ENCODE measurements at places on chromosomes 6 and 20.

- DNase-seq: peak; percentile 88
Observed at GRCh38 chr6:30914076-30914853, at the start of gene VARS2. VARS2 (plus strand) TSS chr6:30914238; CDS start chr6:30914837, 599 bp downstream.

GRCh38 chr6:35176301-35177024 lies 35.3 kb upstream of the TCP11 start:
- DNase-seq: peak; percentile 36

- no peak for DNase-seq
Observed at GRCh38 chr6:75600768-75601167, 912 bp upstream of the SENP6 start.

DNA sequence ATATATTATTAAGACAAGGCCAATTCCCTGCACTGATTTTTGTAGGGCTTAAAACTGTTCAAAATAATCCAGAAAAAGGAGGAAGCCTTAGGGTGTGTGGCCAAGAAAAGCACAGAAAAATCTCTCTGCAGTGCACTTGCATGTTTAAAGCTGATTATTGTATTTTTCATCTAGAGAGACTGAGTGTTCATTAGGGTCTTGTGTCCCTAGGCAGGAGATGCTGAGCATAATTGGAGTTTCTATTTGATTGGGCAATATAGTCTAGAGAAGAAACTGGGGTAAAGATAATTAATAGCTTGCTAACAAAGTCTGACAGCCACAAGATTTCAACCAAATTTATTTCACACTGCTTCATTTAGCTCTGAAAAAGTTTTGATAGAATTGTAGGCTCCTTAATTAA lies 2.4 kb downstream of the FLRT3 start:
- no peak for DNase-seq

DNA sequence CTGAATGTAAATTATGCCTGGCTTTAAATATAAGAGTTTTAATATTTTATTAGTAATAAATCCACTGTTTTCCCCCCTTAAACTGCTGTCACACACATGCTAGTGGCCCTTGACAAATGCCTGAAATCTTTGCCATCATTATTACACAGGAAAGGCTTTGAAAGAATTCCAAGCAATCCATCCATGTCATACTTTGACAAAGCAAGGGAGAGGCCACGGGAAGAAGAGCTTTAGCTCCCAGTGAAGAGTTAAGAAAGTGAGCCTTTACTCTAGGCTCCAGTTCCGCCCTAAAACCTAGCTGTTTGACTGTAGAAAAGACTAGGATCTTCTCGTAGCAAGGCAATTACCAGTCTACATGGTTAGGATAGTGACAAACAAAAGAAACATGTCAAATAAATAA lies 147.9 kb downstream of the GMDS start:
- no peak for DNase-seq

DNA sequence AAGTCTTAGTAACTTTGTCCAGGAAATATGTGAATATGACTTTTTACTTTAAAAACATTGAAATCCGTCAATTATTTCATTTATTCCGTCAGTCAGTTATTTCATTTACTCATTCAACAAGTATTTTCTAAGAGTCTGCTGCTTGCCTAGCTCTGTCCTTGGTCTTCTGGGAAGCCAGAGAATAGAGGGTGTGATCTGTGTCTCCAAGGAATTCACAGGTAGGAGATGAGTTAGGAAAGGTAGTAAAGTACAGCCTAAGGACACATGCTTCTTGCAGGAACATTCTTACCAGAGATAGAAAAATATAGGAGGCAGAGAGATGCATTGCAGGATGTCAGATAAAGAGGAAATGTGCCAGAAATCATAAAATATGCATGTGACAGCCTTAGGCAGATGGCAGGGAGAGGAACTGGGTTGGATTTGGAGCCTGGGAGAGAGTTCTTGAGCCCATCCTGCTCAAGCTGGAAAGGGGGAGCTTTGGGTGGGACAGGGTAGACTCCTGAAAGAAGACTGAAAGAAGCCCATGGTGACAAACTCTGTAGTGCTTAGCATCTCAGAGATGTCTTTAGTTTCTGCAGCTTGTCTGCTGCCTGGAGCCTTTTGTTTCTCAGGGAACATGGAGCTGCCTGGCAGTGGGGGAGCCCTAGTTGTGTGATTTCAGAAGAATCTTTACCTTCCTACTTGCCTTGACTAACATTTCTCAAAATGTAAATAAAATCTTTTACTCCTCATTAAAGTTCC lies 3.5 kb downstream of the SH3BGRL2 start:
- no peak for DNase-seq

- no peak for DNase-seq
Observed at GRCh38 chr6:146840216-146840615, 241.4 kb downstream of the ADGB start.

DNA sequence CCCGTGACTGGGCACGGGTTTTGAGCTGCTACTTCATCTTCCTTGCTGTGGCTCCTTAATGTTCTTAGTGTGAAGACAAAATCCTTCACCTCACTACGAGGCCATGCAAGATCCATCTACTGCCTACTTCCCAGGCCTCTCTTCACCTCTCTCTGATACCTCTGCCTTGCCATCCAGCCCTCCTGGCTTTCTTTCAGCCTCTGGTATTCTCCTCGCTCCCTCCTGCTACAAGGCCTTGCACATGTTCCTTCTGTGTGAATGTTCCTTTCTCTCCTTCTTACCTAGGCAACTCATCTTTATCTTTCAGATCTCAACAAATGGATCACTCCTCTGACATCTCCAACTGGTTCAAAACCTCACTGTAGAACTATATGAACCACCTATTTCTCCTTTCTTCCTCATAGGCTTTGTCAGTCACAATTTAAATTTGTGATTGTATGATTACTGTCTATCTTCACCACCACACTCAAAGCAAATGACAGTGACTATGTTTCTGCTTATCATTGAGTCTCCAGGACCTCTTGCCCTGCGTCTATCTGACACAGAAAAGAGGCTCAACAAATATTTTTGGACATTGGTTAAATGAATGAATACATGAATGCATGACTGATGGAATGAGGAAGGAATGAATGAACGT lies 19.8 kb downstream of the HEY2 start:
- no peak for DNase-seq

GRCh38 chr6:90656325-90656724 lies 69.5 kb upstream of the MAP3K7 start:
- no peak for DNase-seq

DNA sequence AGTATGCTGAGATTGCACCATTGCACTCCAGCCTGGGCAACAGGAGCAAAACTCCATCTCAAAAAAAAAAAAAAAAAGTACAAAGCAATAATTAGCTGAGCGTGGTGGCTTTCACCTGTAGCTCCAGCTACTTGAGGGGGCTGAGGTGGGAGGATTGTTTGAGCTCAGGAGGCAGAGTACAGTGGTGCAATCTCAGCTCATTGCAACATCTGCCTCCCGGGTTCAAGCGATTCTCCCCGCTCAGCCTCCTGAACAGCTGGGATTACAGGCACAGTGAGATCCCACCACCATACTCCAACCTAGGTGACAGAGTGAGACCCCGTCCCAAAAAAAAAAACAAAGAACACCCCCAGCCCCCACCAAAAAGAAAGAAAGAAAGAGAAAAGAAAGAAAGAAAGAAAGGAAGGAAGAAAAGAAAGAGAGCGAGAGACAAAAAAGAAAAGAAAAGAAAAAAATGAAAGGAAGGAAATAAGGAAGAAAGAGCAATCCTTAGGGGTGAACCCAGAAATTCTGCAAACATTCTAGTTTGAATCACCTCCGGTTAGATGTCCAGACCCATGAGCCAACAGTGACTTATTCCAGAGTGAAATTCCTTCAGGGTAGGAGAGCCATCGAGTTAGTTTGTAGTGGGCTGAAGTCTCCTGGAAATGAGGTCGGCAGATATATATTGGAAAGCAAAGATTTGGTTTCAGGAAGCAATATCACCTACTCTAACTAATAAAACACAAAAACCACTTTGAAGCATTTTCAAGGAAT lies 3.2 kb upstream of the RIPOR3 start:
- peak; percentile 21 for DNase-seq

DNA sequence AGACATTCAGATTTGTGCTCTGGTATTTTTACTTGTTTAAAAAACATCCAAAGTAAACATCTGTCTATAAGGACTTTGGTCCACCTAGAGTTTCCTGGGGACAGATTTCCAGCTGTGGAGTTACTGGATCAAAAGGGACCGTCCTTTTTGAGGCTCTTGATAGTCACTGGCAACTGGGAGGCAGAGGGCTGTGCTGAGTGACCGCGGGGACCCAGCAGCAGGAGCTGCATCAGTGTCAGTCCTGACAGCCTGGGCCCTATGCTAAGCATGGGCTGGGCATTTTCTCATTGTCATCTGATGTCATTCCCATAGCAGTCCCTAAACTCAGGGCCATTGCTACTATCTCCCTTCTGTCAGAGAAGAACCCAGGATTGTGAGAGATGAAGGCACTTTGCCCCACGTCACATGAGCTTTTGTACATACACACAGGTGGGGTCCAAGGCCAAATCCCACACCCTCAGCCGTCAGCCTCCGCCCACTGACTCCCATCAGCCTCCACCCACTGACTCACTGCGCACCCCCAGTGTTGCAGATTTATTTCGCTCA lies 293.8 kb downstream of the TAF4 start:
- no peak for DNase-seq

DNA sequence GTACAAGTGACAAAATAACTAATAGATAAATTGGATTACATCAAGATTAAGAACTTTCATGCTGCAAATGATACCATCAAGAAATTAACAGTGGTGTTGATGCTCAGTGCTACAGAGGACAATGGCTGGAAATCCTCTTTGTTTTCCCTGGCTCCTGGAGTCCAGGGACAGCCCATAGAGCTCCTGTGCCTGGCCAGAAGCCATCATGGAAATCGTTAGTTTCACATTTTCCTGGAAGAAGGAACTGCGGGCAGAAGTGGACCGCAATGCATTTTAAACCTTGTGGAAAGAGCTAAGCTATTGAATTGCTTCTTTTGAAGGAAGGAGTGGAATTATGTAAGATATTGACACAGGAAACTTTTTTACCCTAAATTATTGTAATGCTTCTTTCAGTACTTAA lies 276.0 kb downstream of the GJA1 start:
- DNase-seq: no peak

- peak; percentile 68 for DNase-seq
Observed at GRCh38 chr20:45036044-45036755, 64.7 kb downstream of the KCNS1 start.

GRCh38 chr20:17273717-17274116 lies 46.9 kb downstream of the PCSK2 start:
- no peak for DNase-seq

DNA sequence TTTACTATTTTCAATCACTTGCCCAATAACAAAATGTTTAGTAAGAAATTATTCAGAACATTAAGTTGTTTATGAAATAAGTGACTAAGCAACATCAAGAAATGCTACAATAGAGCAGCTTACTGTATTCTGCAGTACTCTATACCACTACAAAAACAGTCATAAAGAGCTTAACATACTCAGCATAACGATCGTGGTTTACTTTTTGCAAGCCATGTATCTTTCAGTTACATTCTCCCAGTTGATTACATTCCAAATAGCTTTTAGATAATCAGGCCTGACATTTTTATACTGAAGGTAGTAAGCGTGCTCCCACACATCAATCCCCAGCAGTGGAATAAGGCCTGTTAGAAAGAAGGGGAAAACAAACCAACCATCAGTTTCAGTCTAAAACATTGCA lies 10.7 kb downstream of the SOD2 start:
- DNase-seq: no peak

- no peak for DNase-seq
Observed at GRCh38 chr6:36908747-36909146, 23.0 kb downstream of the C6orf89 start.

GRCh38 chr6:84033523-84034451 lies at the start of gene MRAP2:
MRAP2 (plus strand) TSS chr6:84033772; CDS start chr6:84055319, 21,547 bp downstream.
- peak; percentile 4 for DNase-seq

GRCh38 chr20:52031563-52032303 lies 159.8 kb downstream of the ZFP64 start:
- DNase-seq: peak; percentile 93

DNA sequence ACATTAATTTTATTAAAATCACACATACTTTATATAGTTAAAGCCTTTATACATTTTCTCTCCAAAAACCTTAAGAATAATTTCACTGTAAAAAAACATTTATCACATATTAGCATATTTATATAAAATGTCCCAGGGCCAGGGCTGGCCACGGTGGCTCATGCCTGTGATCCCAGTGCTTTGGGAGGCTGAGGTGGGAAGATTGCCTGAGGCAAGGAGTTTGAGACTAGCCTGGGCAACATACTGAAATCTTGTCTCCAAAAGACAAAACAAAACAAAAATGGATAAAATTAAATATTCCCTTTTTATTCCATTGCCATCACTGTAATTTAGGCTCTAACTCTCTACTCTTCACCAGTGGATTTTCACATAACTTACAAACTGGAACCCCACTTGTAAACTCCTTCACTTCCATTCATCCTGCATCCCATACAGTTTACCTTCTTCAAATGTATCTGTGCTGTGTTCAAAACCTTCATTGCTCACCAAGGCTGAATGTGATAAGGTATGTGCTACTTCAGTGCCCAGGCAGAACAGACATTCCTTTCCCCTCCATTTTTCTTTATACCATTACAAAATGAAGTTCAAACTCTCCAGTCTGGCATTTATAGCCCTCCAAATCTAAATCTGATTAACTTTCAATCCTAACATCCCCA lies 42.9 kb upstream of the PIM1 start:
- DNase-seq: no peak

DNA sequence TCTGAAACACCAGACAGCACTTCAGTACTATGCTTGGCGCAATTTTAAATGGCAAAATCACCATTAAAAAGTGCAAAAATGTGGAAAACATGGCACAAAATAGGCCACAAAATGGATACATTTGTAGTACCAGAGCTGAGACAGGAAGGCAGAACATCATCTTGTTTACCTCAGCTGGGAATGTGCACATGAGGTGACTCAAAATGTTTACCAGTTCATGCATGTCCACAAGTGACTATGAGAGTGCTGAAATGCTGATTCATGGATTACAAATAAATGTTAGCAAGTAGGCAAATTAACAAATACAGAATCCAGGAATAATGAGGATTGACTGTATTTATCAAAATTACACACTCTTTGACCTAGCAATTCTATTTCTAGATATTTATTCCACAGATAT lies 201.6 kb downstream of the ISM1 start:
- no peak for DNase-seq

DNA sequence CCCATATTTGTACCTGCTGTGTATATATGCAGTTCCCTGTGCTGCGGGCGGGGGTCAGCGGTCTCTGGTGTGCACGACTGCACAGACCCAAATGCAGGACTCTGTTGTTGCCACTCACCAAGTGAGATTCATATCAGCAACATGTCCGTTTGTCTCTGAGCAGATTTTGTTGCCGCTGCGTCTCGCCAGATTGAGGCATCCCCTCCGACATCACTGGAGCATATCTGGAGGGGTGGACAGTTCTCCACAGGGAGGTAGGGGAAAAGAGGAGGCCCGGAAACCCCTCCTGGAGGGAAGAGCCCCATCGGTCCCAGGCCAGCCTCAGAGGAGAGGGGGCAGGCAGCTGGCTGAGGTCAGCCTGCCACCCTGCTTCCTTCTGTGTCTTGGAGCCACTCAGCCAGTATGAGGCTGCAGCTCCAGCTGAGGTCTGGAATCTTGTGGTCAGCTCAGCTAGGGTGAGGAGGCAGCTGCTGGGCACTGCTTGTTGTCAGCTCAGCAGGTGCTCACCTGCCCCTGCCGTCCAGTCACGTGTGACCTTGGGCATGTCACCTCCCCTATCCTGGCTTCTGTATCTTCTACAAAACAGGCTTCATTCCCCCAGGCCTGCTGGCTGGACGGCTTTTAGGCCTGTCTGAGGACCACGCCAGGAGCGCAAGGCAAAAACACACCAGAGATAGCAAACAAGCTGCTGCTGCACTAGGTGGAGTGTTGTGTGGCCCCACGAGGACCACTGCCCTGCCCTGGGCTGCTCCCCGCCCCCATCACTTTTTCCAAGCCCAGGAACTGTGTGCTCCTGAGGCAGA lies 47.1 kb downstream of the HNF4A start:
- DNase-seq: no peak

All from AG10803 (cell line).